ENCODE measurements at places on chromosomes 2 and 18. TPM values are rescaled to one million over a fixed set of nuclear protein-coding genes. Genes with fewer than 3 reads are reported as not detected.

DNA sequence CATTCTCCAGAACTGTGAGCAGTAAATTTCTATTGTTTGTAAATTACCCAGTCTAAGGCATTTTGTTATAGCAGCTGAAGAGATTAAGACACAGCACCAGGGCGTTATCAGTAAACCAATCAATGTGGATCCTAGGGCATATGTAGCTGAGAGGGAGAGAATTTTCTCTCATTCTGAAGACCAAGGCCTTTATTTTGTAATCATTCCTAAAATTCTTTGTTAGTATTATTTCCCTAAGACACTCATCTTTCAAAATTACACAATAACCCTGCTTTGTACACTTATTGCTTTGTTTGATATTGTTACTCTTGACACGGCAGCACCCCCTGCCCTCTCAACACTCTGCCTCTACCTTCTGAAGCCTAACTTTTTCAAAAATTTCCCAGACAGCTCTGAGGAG, 419.1 kb downstream of the SLC4A3 start:
- DNase-seq, result no peak

- no peak for DNase-seq
These were observed 199.7 kb downstream of the PTPRM start for GRCh38 chr18:7766817-7767216.

GRCh38 chr2:114076961-114077360, 187.1 kb downstream of the ACTR3 start:
- DNase-seq, result no peak

DNA sequence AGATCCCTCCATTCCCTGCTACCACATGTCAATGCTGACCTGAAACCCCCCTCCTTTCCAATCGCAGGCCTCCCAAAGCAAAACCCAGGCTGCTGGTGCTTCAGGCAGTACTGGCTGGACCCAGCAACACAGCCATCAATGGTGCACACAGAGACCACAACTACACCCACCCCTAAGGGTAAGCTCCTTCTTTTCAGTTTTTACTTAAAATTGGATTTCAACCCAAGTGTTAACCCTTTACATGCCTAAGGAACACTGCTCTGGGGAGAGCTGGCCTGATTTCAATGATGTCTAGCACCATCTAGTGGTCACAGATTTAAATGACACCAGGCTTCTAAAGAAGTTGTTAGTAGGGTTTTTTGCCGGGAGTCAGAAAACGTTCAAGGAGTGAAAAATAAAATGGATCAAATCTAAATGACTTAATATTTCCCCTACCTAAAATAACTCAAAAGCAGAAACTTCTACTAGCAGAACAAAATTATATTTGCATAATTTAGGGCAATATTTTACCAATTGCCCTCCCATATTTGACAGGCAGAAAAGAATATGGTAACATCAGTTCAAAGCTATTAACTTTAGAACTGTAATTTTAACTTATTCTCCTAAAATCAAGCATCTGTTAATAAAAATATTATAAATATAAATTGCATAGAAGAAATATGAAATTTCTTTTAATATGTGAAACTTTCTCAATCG, 24.6 kb downstream of the FECH start:
- no peak for DNase-seq

GRCh38 chr18:63316612-63317555, 2.7 kb downstream of the BCL2 start:
- DNase-seq, result no peak

Gene CCT4
- total RNA-seq, result 38.3 TPM

- DNase-seq, result no peak
These were observed 165.2 kb downstream of the SLC8A1 start for GRCh38 chr2:40286721-40287120.

GRCh38 chr2:136284226-136285119, 166.5 kb upstream of the CXCR4 start:
- no peak for DNase-seq

Gene VWA3B
- 0.18 TPM for total RNA-seq

- no peak for DNase-seq
These were observed 33.9 kb upstream of the TSPYL6 start for GRCh38 chr2:54289917-54290316.

DNA sequence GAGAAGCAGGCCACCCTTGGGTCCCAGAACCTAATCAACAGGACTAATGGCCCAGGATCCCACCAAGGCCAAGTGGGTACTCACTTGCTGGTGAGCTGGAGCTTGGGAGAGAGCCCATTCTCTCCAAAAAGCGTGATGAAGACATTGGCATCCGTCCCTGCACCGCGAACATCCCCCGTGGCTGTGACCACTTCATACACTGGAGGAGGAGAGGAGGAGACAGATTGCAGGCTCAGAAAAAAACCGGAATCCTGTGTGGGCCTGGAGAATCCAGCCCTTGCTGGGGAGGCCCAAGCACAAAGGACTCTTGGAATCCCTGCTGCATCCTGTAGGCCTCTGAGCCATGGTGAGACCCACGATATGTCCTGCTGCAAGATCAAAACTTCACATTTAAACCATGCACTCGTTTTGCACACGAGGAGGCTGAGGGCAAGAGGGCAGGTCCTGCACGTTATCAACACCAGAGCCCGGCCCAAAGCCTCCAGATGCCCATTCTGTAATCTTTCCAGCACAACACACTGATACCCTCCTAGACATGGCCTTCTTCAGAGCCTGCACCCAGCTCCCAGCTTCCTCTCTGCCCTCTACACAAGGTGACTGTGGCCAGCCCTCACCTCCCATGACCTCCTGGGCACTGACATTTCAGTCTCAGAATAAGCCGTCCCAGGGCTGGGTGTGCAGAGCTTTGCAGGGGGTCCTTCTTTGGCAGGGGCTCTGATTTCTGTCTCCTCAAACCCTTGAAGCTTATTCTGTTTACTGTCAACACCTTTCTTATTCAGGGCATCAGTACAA, 7.8 kb downstream of the LOXHD1 start:
- no peak for DNase-seq

- DNase-seq, result no peak
These were observed 55.1 kb upstream of the RAPGEF4 start for GRCh38 chr2:172680436-172681068.

- DNase-seq, result no peak
These were observed 115.6 kb upstream of the OTOS start for GRCh38 chr2:240255811-240256703.

DNA sequence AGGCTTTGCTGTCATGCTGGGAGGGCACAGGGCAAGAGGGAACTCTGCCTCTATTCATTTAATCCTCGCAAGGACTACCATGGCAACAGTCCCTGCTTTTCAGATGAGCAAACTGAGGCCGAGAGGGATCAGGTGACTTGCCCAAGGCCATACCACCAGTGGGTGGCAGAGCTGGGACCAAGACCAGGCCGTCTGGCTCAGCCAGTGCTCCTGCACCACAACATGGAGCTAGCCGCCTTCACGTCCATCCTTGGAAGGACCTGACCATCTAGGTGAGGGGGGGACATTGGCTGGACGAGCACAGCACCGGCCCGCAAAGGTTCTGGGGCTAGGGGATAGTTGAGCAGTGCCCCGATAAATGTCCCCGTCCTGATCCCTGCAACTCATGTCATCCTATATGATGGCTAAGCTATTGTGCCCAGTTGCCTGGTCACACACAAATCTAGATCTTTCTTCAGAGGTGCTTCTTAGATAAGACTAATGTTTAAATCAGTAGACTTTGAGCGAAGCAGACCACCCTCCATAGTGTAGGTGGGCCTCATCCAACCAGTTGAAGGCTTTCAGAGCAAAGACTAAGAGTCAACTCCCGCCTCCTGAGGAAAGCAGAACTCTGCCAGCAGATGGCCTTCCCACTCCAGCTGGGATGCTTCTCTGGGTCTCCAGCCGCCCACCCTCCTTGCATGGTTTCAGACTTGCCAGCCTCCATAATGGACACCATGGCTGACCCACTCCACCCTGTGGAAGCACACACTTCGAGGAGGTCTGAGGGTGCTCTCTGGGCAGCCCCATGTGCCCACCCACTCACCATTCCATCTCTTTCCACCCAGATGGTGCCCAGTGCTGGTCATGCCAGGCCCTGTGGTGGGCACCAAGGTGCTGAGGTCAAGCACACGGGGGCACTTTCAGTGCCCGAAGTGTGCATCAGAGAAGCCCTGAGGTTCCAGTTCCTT, 214.8 kb upstream of the RAB6C start:
- no peak for DNase-seq

Gene UPP2
- total RNA-seq, result 0.91 TPM

GRCh38 chr2:72803151-72803550, 22.7 kb downstream of the EXOC6B start:
- no peak for DNase-seq

DNA sequence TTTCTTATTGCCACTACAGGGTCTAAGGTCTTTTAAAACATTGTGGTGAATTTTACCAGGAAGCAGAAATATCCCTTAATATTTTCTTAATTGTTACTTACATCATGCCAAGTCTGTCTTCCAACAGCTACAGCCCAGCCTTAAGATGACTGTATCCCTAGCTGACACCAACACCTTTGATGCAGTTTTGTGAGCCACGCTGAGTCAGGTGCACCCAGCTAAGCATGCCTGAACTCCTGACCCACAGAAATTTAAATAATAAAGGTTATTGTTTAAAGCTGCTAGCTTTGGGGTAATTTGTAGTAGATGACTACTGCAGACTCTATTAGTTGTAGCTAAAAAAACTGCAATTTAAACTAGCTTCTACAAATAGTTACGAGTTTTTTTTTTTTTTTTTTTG, 1757.9 kb upstream of the LRRTM1 start:
- DNase-seq, result no peak

Gene LRP1B
- 0.25 TPM for total RNA-seq

DNA sequence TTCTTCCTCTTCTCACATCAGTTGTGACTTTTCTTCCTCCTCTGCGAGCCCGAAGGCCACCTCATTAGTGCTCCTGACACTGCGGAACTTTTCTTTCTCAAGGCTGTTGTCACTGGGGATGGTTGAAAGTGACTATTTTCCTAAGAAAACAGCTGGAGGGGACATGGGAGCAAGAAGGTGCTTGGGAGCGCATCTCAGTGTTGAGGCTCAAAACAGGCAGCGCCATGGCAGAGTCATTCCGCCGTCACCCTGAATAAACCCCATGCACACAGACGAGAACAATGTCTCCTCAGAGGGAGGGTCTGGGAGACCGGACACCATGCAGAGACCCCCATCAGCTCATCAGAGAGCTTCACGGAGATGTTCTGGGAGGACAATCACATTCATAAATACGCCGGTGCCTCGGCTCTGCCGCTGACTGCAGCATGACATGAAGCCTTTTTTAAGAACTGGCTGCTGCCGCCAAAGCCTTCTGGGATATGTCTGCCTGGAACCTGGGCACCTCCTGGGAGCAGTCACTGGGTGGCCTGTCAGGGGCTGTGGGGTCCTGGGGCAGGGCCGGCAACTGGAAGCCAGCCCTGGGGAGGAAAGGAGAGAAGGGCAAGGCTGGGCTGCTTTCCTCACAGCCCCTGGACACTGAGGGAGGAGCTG, 19.2 kb downstream of the ATOH8 start:
- no peak for DNase-seq

GRCh38 chr2:169232551-169233154, 129.7 kb downstream of the LRP2 start:
- no peak for DNase-seq
